Right ventricle myocardium inferior (tissue), 1 donor: ENCODE measurements at places on chromosomes 2 and 18. TPM values are rescaled to one million over a fixed set of nuclear protein-coding genes. Genes with fewer than 3 reads are reported as not detected.

DNA sequence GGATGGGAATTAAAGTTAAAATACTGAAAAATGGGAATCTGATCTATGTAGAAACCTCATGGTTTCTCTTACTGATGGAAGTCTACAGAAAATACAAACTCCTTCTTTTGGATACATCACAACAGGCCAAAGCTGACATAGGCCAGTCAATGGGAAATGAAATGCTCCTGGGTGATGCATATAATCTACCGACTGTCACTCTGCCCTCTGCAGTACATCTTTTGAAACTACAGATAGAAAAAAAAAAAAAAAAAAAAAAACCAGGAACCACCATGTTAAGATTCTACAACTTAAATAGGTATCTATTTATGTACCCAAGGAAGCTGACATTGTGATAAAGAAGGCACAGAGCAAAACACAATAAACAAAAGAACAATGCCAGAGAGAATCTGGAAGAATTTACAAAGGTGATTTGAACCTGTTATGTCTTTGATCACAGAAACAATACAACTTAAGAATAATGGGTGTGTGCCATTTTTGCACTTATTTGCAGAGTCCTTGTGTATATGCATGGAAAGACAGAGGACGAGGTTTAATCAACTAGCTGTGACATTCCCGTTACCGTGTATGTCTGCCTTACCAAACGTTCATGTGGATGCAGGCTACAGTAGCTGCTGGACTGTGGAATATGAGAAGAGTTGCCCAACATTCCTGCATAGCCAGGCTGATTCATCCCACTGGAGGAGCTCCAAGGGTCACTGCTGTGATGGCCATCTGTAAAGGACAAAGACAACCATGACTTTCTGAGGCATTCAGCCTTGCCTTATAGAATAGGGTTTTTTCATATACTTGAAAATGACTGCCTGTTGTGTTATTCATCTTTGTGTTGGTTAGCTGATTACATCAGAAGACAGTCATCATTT, 312.7 kb downstream of the TCF4 start:
- DNase-seq: no peak

GRCh38 chr2:21461754-21462240, 338.0 kb downstream of the TDRD15 start:
- no peak for DNase-seq

DNA sequence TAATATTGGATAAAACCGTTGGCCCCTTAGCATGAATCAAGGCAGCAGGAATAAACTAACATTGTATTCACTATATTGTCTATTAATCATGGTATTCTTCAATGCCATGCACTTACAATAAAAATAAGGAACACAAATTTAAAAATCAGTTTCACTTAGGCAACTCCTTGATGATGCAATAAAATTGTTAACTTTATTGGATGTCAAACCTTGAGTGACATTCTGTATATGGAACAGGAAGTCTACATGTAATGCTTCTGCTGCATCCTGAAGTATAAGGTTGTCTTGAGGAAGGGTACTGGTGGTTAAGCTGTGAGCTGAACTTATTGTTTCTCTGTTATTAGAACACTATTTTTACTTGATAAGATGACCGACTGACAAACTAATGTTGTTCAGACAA, 605.5 kb downstream of the SATB2 start:
- DNase-seq: no peak

The TUBA3E gene
- total RNA-seq: 80.0 TPM

DNA sequence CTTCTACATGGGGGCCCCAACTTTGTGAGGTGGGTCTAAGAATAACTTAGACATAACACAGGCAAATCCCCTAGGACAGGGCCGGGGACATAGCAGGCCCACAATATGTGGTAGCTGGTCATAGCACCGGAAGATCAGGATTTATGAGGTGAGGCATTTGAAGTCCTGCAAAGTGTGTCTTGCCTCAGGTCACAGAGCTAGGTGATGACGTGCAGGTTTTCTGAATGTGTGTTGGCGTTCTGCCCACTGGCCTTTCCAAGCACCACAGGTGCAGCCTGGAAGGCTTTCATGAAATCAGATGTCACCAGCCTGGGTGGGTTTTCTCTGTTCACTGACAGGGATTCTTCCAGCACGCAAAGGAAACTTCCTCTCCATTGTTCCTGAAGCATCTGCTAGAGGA, 119.1 kb downstream of the LRATD1 start:
- DNase-seq: no peak

DNA sequence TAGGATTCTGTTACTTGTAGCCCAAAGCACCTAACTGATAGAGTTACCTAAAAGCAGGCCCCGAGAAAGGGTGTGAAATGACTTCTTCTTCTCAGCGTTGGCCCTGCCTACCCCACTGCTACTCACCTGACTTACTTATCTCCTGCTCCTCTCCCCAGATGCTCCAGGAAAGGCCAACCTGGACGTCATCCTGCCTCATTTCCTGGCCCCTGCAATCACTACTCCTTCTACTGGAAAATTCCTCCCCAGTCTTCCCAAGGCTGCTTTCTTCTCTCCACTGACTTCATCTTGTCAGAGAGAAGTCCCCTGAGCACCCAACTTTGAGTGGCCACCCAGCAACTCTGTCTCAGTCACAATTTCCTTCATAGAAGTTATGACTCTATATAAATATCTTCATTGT, 63.4 kb upstream of the KLF7 start:
- no peak for DNase-seq

GRCh38 chr2:156229724-156230362, 102.7 kb downstream of the NR4A2 start:
- DNase-seq: no peak

The PLGLB2 gene
- total RNA-seq: 2.0 TPM

DNA sequence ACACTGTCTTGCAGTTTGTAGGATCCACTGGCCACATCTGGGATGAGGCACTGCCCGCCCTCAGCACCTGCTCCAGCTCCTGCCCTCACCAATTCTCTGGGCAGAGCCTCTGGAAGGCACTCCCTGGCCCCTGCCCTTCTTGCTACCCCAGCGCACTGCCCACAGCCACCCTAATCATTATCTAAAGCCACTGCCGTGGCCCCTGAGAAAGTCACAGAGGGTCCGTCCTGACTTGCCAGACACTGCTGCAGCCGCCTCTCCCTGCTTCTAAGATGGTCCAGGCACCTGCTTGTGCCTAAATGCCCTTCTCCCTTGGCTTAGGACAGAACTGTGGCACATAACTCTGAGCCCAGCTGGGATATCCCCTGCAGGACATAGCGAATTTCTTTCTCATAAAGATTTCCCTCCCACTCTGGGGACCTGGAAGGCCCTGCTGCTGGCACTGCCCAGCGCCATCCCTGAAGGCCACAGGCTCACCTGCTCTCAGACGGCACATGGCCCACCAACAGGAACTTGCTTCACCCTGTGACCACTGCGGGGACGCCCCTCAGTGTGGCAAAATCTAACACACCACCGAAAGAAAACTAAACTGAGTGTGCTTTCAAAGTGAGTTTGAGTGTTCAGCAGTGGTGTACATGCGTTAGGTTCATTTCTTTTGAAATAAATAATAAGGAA, 244.9 kb downstream of the HDAC4 start:
- no peak for DNase-seq

The DQX1 gene
- total RNA-seq: not detected

DNA sequence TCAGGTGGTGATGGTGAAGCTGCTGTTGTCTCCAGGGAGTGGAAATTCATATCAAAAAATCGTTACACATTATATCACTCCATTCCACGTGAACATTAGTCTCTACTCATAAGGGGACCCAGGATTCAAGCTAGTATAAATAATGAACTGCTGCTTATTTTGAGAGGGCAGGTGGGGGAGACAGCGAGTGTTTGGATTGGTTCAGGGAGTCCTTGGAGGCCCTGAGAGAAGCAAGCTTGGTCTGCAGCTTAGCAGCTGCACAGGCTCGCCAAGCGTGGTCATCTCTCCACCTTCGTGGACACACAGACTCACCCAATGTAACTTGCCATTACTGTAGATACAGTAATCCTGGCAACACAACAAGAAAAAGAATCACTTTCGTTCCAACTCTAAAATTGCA, 177.6 kb downstream of the ZNF521 start:
- no peak for DNase-seq

DNA sequence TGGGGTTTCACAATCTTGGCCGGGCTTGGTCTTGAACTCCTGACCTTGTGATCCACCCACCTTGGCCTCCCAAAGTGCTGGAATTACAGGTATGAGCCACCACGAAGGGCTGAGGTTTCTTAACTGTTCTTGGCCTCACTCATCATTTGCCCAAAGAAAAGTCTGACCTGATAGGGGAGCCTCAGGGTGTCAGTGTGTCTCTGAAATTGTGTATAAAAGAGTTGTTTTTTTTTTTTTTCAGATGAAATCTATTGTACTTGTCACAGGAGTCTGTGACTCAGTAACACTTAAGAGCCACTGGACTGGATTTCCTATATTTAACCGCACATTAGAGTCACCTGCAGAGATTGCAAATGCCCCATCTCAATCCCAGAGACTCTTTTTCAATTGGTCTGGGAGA, 16.9 kb downstream of the PMAIP1 start:
- no peak for DNase-seq

The FARSB gene
- 19.0 TPM for total RNA-seq

DNA sequence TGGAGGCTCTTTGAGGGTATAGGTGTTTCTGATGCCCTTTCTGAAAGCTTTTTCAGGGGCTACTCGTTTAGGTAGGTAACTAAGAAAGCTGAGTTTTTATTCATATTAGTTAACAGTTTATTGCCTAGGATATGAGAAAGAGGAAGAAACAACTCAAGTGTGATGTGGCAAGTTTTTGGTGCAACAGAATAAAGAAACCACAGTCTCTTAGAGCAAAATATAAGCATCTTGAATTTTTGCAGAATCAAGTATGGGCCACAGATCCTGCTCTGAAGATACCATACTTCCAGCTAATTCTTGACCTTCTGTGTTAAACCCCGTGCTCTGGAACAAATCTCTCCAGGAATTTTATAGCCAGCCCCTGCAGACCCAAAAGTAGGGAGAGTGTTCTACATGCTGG, 147.7 kb upstream of the SLC1A4 start:
- DNase-seq: no peak

The PROC gene
- total RNA-seq: not detected

GRCh38 chr2:12624905-12625598, 91.7 kb upstream of the TRIB2 start:
- no peak for DNase-seq

DNA sequence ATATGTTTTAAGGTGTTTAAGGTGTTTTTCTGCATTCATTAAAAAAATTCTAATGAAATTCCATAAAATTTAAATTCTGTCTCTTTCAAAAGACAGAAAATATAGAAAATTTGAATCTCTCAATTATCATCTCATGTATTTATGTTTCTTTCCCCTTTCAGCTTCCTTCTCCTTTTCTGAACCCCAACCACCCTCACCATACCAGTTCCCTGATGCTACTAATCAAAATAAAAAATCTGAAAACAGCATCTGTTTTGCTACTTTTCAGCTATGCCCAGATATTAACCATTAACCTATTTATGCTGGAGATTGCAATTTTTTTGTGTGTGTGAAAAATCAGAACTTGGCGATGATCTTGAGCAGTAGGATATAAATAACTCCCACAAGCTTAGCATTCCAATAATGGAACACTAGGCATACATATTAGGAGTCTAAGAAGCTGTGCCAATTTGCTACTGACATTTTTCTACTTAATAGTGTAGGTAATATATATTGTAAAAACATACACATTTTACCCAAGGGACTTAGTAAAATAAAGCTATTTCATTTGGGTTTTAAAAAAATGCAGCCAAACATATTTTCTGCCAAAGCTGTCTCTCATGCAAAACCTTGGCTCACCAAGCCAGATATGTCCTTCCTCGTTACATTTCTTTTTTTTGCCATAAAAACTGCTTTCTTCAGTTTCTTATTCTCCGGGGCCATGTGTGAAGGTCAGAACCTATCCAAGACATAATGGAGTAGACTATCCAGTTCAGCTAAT, 32.6 kb upstream of the AGPS start:
- DNase-seq: no peak

- peak; percentile 73 for DNase-seq
Observed at GRCh38 chr18:75208836-75209128, 157 bp downstream of the PTGR3 start.

DNA sequence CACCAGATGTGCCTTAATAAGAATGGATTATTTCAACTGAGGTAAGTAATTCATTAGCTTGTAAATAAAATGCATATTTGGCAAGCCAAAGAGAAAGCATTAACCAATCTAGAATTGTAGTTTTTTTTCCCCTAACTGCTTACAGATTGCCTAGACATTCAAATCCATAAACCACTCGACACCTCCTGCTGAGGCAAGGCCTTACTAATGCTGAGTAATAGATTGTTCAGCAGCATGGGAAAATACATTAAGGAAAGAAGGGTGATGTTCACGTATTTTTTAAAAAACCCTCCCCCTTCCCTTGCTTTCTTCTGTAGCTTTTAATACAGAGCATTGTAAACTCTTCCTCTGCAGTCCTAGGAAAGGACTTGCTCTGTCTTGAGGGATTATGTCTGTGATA, 17.0 kb upstream of the LINC00305 start:
- DNase-seq: no peak

The LYG2 gene
- not detected for total RNA-seq

DNA sequence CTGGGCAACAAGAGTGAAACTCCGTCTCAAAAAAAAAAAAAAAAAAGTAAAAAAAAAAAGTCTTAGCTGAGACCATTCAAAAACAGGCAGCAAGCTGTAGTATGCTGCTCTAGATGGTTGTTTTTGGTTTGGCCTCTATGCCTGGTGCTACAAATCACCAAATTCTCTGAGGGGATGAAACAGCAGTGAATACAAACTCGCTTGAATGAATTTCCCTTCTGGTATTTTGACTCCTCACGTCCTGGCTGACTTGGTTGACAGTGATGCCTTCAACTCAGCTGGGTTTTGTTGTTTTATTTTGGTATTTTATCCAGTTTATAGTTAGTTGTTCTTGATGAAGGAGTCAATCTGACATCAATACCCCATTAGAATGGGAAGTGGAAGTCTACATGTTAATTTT, 3.3 kb upstream of the TCF7L1 start:
- no peak for DNase-seq

The NCOA1 gene
- 31.0 TPM for total RNA-seq

GRCh38 chr18:48806551-48807261, 144.1 kb downstream of the SMAD7 start:
- DNase-seq: no peak

DNA sequence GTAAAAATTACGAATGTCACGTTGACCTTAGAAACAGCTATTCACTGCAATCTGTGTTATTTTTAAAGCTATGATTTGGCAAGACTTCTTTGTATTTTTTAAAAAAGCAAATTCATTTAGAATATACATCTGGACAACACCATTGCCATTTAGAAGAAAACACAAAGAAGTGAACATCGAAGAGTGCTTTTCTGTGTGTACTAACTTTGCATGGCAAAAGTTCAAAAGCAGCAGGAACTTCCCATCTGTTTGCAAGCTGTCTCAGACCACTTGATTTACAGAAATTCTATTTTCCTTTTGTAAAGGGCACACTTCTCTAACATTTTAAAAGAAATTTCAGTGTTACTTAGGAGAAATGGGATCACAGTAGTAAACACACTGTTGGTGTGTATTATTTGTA, 145.9 kb downstream of the CALCRL start:
- no peak for DNase-seq

- DNase-seq: no peak
Observed at GRCh38 chr2:33437297-33437696, 39.2 kb upstream of the RASGRP3 start.

GRCh38 chr18:46163091-46163490, 58.9 kb downstream of the HAUS1 start:
- no peak for DNase-seq
